Kidney glomerular epithelial cell (primary cell): ENCODE measurements at places on chromosomes 12 and 14.
A peak's percentile ranks its signal among the peaks of the same experiment; 100 is the strongest.

DNA sequence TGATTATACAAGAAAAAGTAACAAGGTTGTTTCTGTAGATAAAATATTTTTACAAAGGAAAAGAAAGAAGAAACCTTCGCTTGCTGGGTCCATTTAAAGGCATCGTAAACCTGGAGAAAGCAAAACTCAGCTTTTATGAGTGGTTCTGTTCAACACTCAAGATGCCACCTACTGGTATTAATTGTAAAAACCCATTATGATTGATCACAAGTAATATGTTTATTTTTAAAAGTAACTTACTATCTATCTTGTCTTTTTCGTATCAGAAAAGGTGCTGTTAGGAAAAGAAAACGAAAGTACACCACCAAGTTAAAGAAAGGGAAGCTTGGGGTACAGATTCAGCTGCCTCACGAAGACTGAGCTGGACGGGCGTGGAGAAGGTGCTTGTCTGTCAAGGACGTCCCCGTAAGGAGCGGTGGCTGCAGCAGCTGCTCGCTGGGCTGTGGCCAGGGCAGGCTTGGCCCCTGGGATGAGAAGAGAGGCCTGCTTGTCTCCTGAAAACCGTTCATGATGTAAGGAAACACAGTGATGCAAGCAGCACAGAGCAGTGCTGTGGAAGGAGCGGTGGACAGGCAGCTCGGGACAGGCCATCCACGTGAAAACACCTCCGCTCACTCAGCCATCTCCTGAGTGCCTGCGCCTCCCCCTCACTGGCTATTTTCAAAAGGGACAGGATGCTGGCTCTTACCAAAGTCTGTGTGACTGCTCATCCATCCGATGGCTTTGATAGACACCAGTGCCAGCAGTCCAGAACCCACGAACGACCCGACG is 25.0 kb downstream of the SLC15A4 start:
- DNase-seq: no peak

DNA sequence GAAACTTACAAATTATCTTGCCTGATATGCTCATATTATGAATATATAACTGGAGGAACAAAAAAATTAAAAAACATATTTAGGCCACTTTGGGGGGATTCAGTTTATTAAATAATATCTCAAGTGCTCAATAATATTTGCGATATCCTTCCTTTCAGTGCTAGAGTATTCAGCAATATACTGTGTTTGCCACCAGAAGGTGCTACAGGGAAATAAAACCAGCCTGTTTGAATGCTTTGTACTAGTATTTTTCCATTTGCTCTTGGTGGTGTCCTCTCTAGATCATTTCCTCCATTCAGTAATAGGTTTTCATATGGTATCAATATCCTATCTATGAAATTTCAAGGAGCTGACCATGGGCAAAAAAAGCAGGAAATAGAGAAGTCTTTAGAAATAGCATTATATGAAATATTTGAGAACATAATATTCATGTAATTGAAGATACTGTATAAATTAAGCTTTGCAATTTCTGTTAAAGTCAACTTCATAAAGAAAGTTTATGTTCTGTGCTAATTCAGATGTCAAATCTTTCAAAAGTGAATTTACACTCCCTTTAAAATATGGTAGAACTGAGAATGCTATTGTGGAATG is 106.2 kb upstream of the NAV3 start:
- peak; percentile 50 for DNase-seq

DNA sequence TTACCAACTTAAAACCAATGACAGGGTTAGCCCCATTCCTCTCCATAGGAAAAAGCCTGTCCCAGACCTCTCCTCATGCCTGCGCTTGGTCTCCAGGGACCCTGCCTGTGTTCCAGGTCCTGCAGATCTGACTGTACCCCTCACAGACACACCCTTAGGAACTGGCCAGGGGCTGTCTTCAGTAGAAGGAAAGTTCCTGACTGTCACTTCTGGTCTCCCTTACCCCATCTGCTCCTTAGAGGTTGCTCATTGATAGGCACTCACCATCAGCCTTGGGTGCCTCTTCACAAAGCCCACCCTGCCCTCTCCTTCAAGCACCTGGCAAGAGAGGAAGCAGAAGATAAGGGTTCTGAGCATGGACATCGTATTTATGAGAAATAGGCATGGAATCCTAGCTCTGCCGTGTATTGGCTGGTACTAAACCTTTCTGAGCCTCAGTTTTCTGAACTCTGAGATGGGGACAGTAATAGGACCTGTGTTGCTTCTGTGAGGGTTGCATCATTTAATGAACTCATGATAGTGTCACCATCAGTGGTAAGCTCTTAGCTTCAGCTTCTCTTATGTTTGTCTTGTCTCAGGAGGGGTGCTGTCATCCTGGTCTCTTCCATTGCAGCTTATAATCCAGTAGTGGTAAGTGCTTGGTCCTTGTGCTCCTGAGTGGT is 7.5 kb downstream of the DHRS2 start:
- no peak for DNase-seq

- no peak for DNase-seq
Measured at GRCh38 chr12:54868690-54869089, 14.4 kb downstream of the MUCL1 start.

- no peak for DNase-seq
Measured at GRCh38 chr12:19957308-19958125, 410.8 kb upstream of the PDE3A start.

GRCh38 chr12:12975322-12976077 is 23.5 kb upstream of the GPRC5D start:
- no peak for DNase-seq

GRCh38 chr12:116517431-116518045 is 41.6 kb upstream of the MAP1LC3B2 start:
- DNase-seq: no peak

GRCh38 chr12:93773122-93773871 is 96.1 kb downstream of the CRADD start:
- DNase-seq: no peak

DNA sequence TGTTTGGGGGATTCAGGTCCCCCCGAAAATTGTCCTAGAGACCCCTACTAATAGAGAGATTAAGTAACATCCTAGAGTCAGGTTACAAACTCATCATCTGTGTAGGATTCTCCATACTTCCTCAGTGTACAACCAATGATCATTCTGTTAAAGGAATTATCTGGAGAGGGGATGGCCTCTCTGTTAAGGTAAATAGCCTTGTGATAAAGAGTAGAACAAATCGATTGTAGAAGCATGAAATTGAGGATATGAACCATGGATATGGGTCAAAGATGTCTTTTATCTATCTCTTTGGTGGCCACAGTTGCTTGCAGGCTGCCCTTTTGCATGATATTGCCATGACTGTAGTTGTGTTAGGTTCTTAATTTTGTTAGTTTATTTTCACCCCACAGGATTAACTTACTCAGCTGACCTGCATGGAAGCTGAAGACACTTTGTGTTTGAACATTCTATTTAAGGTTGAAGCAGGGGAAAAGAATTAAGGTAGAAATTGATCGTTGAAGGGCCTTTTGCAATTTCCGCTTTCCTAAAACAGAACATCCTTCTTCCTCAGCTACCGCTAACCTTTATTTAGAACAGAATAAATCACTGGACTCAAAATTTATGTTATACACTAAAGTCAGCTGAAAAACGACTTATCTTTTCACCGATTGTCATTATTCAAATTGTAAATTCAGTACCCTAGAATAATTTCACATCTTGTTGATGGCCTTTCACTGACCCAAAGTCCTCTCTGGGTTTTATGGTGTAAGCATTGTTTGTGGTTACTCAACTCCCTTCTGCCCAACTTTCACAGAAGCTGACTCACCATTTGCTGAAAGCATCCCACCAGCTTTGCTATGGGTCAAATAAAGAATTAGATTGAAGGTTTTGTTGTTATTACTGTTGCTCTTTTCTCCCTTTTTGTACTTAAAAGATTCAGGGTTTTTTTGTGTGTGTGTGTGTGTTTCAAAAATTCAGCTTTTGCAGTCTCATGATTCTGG is 52.3 kb downstream of the IRAK3 start:
- peak; percentile 28 for DNase-seq

DNA sequence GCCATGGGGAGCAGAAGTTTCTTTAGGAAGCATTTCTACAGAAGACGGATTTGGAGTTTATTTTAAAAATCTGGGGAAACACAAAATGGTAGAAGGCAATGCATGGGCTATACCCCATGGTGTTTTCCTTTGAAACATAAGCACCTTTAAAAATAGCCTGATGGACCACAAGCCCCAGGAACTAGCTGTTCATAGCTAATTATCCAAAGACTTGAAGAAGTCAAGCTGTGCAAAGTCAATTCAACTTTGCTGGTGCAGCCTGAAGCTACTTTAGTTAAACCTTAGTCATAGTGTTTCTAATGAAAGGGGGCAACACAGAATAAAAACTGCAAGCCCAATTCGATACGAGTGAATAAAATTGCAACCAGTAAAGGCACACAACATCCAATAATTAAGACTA is 732.5 kb downstream of the GALC start:
- DNase-seq: no peak

DNA sequence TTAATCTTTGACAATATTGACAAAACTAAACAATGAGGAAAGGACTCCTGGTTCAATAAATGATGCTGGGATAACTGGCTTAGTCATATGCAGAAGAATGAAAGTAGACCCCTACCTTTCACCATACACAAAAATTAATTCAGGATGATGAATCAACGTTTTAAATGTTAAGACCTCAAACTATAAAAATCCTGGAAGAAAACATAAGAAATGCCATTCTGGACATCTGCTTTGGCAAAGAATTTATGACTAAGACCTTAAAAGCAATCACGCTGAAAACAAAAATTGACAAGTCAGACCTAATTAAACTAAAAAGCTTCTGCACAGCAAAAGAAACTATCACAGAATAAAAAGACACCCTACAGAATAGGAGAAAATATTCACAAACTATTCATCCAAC is 97.4 kb downstream of the LMNTD1 start:
- DNase-seq: no peak

GRCh38 chr12:122265886-122266229 is 436 bp downstream of the VPS33A start:
- no peak for DNase-seq

- DNase-seq: no peak
Measured at GRCh38 chr14:62988967-62989366, 56.3 kb downstream of the KCNH5 start.

- DNase-seq: no peak
Measured at GRCh38 chr14:69366069-69366468, 32.0 kb downstream of the ERH start.

DNA sequence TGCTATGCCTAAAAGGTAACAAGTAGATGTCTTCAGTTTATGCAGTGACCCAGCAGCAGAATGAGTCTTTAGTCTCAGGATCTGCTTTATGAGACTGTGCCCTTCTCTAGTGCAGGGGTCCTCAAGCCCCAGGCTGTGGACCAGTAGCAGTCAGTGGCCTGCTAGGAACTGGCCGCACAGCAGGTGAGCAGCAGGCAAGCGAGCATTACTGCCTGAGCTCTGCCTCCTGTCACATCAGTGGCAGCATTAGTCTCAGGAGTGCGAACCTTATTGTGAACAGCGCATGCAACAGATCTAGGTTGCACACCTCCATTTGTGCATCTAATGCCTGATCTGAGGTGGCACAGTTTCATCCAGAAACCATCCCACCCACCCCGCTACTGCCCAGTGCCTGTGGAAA is 38.4 kb downstream of the LRP6 start:
- no peak for DNase-seq

DNA sequence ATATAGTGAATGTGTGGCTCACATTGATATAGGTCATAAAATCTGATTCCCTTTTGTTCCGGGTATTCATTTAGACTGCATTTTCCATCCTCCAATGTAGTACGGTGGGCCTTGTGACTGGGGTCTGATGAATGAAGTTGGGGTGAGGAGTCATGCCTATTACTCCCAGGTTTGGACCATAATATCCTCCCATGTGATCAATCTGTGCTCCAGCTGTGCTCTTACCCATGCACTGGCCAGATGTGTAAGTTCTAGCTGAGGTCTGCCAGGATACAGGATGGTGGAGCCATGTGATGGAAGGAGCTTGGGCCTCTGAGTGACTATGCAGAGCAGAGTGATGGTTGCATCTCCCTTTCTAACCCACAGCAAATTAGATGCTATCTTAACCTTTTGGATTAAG is 1034.0 kb upstream of the TMEM132C start:
- no peak for DNase-seq

- no peak for DNase-seq
Measured at GRCh38 chr14:88668448-88669116, 105.7 kb downstream of the ZC3H14 start.

GRCh38 chr12:10554228-10554755 is 48.6 kb downstream of the EIF2S3B start:
- no peak for DNase-seq

- DNase-seq: no peak
Measured at GRCh38 chr14:60710494-60710893, 13.7 kb downstream of the SIX4 start.

DNA sequence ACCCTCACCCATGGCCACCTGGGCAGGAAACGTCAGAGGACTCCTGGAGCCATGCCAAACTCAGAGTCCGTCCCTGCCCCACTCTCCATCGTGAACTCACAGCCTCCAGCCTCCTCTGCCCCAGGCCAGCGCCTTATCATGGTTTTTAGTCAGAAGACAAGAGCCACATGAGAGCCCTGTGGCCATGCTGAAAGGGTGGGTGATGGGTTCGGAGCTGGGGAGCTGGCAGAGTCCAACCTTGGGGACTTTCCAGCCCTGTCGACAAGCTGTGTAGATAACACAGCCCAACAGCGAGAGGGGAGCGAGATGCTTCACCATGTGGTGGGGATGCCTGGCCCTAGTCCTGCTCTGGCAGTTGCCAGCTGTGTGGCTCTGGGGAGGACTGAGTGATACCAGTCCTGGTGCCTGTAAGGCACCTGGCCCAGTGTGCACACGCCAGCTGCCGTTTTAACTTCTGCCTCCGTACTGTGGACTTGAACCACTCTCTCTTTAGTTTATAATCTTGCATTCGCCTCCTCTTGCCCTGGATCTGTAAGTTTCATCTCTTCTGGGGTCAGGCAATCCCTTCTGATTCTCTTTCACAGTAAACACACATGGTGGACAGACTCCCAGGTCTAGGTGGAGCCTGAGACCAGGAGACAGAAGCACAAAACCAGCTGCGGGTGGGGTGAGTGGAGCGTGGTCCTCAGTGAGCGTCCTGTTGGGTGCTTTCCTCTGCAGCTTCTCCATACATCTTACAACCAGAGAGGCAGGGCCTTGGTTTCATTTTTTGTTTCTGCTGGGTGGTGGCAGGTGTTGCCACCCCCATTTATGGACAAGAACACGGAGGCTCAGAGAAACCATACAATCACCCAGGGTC is 55.3 kb downstream of the RIN3 start:
- no peak for DNase-seq

GRCh38 chr12:116332705-116333380 is 55.4 kb upstream of the MED13L start:
- no peak for DNase-seq

- no peak for DNase-seq
Measured at GRCh38 chr12:85253853-85254252, 26.2 kb upstream of the ALX1 start.
